ENCODE measurements at places on chromosomes 2 and 18.

GRCh38 chr2:205857520-205858237 is 175.4 kb downstream of the NRP2 start:
- DNase-seq = no peak

DNA sequence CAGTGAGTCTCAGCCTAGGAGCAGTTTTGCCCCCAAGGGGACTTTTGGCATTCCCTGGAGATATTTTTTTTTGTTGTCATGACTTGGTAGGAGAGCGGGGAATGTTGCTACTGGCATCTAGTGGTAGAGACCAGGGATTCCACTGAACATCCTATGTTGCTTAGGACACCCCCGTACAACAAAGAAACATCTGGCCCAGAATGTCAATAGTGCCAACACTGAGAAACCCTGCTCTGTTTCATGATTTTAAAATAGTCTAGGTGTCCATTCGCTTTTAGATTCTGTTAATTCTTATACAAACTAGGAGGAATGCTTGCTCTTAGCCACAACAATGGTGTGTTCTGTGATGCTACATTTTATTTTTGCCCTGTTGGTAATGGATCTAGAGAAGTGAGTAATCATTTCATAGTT is 225.8 kb upstream of the SIX3 start:
- DNase-seq = peak; percentile 64

DNA sequence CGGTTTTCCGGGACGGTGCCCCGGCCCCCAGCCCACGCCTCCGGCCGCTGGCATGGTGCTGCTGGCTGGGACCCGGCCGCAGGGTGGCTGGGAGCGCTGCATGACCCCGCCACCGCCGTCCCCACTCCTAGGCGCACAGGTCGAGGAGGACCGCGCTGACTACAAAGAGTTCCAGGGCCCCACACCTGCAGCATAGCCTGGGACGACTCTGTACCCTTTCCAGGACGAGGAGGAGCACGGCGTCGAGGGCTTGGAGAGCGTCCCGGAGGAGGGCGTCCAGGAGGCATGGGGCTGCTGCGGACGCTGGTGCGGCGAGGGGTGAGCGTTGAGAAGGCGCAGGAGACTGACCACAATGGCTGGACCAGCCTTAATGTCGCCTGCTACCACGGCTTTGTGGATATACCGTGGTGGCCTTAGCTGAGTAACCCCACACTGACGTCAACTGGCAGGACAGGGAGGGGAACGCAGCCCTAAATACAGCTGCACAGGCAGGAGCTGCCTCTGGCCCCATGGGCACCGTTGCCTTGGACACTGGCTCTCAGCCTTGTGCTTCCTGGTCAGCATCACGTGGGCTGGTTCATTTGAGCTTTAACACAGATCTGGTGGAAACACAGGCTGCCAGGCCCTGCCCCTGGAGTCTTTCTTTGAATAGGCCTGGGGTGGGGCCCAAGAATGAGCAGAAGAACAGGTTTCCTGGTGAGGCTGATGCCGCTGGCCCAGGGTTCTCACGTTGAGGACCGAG is 40.9 kb upstream of the TRIM43B start:
- DNase-seq = peak; percentile 20

GRCh38 chr18:24246143-24246542 is 107.3 kb downstream of the CABYR start:
- DNase-seq = no peak

DNA sequence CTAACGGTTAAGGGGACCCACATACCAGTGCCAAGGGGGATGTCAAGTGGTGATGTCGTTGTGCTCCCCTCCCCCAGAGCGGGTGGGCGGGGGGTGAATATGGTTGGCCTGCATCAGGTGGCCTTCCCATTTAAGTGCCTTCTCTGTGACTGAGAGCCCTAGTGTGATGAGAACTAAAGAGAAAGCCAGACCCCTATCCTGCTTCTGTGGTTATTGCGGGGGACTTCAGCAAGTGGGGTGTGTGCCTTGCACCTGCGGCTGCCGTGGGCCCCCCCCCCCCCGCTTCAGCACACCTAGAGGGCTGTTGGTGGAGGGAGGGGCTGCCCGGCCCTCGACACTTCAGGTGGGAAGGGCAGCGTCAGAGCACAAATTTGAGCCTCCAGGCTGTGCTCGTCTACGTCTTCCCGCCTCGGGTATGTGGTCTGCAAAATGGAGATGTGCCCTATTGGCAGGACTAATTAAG is 6.1 kb downstream of the CTDSP1 start:
- DNase-seq = no peak

- no peak for DNase-seq
Measured at GRCh38 chr2:28142386-28142785, 250.3 kb upstream of the FOSL2 start.

- no peak for DNase-seq
Measured at GRCh38 chr2:16141641-16141921, 201.2 kb downstream of the MYCN start.

DNA sequence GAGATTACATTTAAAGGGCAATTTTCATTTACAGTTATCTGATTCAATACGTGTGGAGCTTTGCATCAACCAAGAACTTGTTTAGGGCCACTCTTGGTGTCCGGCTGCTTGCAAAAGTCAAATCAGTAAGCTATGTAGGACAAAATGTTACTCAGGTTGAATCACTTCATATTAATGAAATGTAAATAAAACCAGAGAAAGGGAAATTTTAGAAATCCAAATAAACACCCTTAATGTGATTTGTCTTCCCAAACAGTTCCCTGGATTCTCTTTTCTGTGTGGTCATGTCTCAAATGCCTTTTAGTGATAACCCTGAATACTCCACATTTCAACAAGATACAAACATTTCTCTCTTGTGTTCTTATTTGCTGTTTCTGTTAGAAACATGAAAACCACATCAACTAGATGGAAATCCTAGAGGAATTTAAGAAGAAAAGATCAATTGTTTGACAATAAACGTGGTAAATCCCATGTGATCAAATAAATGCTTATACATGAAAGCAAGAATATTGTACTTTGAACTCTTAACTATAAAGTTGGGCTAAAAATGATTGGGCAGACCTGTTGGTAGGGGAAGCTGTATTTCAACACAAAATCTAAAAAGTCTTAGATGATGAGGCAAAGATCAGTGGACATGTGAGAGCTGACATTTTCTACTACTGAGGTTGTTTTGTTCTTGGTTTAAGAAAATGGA is 101.3 kb downstream of the CDC42EP3 start:
- DNase-seq = no peak

DNA sequence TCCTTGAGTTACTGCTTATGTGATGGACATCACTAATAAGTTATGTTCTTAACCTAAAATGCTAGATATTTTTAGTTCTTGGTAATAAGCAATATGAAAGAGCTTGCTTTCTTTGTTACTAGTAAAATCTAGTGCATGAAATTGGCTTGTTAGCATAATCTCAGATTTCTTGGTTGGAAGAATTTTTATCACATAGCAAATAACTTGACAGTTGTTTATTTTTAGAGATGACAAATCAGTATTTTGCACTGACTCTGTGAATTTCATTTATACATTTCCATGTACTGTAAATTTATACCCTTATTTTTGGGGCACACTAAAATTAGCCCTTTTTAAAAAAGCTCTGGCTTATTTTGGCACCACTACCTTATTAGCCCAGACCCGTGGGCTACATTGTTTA is 45.6 kb downstream of the LCLAT1 start:
- DNase-seq = no peak

DNA sequence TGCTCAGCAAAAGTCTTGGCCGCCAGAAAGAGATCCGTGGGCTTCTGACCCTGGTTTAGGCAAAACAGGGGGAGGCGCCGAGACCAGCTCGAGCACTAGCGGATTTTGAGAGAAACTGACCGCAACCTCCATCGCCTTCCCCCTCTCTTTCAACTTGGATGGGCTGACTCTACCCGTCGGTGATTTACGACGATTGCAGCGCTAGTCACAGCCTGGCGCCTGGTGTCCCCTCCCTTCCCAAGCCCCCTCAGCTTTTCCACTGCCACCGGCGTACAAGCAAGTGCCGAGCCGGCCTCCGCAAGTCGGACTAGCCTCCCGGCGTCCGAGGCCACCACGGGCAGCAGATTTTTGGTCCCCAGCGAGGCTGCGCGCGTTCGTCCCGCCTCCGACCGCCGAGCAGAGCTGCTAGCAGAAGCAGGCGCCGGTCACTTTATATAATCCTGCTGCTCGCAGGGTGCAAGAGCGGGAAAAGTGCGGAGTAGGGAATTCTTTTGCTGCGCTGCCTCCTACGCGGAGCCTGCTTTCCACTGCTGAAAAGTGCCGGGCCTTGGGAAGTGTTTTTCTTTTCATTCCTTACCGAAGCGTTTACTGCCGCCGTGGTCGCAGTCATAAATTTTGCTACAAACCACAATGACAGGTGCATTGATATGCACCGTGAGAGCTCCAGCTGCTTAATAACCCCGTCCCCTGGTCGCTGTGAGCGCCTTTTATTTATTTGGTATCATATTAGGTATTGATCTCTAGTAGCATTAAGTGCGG is 7.7 kb downstream of the HOXD3 start:
- no peak for DNase-seq

- DNase-seq = no peak
Measured at GRCh38 chr2:197885587-197885986, 81.2 kb downstream of the PLCL1 start.

DNA sequence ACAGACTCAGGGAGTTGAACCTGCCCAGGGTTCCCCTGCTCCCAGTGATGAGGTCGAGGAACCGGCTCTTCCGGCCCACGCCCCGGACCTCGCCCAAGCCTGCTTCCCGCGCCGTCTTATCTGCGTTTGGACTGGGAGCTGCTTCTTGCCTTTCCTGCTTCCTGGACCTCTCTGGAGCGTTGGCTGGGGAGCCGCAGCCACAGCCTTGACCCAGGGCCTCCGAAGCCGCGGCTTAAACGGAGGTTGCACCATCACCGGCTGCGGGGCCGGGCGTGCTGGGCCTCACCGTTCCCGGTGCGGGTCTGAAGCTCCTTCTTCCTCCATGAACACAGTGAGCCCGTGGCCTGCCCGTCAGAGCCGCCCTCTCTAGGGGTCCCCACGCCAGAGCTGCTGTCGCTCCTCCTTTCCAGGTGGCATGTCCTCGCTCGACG is 13.3 kb downstream of the NTSR2 start:
- no peak for DNase-seq

DNA sequence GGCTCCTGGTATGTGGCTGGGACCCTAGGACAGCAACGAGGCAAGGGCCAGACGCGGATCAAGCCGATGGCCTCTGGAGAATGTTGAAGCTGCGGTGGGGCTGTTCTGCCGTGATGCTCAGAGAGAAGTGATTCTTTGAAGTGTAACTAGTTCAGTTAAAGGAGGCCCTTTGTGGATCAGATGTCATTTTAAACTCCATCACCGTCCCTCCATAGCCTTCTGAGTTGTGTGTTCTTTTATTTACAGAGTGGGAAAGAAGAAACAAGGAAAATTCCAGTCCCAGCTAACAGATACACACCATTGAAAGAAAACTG is 403 bp downstream of the PNO1 start:
- no peak for DNase-seq

GRCh38 chr2:106030287-106031268 is 163.5 kb downstream of the UXS1 start:
- DNase-seq = no peak

GRCh38 chr18:25553631-25554263 is 201.8 kb upstream of the ZNF521 start:
- no peak for DNase-seq

- no peak for DNase-seq
Measured at GRCh38 chr2:65429786-65430602, 2.4 kb downstream of the SPRED2 start.

- no peak for DNase-seq
Measured at GRCh38 chr18:47800248-47800647, 130.2 kb downstream of the SMAD2 start.

DNA sequence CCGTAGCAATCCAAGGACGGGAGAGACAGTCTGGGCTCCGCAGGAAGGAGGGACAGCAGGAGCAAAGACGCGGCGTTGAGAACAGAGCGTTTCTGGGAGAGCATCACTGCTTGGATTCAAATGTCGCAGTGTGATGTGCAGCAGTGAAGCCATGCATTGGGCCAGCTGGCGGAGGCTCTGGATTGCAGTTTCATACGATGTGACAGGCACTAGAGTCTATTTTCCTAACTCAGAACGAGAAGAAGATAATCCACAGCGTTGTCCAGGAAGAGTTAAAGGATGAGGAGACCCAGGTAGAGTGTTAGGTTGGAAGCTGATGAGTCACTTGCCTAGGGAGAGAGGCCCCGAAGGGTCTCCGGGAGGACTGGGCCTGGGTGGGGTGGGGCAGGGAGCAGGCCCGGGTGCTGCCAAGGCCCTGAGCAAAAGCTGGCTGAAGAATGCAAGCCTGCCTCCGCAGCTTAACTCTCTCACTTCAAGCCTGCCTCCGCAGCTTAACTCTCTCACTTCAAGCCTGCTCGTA is 17.7 kb upstream of the SEMA4C start:
- DNase-seq = no peak

DNA sequence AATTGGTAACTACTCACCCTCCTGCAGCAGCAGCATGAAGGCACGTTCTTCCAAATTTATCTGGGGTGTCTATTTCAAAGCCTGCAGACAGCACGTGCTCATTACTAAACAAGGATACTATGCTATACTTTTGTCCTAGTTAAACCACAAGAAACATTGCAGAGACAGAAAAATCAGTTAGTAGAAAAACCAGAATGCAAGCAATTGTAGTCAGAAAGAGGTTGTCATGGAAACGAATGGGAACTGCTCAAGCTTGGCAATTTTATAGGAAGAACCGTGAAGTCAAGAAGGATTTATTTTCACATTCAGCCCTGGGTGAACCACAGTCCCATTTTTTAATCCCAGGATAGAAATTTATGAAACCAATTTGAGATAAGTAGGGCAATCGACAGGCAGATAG is 162.2 kb upstream of the PGAP1 start:
- no peak for DNase-seq

GRCh38 chr2:121902171-121902591 is 146.7 kb downstream of the TSN start:
- DNase-seq = peak; percentile 58

- no peak for DNase-seq
Measured at GRCh38 chr18:46301571-46301970, 197.4 kb downstream of the HAUS1 start.

DNA sequence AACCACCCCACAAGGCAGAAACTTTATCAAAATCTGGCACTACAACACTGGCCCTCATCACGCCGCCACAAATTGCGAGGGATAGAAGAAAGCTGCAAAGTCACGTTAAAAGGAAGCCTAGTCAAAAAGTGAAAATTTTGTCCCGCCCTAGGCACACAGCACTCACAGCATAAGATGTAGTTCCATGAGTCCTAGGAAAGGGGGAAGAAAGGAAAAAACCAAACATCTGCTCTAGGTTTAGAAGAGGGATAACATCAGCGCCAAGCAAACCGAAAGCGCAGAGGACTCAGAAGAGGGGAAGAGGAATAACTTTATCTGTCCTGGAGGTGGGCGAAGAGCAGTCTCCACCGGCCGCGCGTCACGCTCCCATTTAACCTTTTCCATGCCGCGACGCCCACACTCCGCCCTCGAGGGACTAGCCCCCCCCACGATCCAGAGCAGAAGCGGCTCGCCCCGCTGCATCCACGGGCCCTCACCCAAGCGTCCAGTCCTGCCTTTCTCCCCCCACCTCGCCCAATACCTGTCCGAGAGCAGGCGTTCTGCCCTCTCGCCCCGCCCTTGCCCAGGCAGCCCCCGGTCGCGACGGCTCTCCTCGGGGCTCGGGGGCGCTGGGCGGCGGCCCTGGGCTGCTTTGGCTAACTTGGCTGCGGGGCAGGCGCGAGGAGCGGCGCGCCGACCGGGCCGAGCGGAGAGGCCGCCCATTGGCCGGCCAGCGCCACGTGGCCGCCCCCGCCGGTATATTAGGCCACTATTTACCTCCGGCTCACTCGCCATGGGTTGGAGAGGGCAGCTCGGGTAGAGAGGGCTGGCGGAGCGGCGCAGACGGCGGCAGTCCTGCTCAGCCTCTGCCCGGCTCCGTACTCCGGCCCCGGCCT is at the start of gene HOXD1:
HOXD1 (plus strand) TSS at position 770 of the 875 bp plus-strand sequence. CDS start 134 bp downstream, outside the sequence.
- DNase-seq = peak; percentile 92
